Fibroblast of skin of abdomen (primary cell): ENCODE measurements at places on chromosomes 2 and 18.

DNA sequence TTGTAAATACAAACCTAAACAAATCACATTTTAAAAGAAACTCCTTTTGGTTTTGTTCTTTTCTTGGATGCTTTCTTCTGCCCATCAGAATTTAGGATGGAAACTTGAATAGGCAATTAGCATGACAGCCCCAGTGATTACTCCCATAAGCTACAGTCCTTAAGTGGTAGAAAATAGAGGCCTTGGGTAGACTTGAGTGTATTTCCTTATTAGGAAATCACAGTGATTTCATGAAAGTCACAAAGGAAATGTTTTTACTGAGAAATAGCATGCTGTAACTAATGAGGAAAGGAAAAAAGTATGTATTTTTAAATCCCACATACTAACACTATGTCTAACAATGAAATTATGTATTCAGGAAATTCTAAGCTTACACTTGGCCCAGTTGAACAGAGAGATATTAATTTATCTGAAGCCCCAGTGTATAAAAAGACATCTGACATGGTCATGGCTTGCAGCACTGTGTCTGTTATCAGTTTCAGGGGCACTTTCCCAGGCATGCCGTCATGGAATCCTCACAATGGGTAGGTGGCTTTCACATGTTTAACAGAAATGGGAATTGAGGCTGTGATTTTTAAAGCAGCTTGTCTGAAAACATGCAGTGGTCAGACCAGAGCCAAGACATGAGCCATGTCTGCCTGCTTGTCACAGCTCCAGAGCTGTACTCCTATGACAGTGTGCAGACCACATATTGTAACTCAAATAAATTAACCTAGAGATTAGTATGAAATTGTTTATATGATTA is 79.7 kb upstream of the TRIB2 start:
- peak; percentile 60 for DNase-seq

DNA sequence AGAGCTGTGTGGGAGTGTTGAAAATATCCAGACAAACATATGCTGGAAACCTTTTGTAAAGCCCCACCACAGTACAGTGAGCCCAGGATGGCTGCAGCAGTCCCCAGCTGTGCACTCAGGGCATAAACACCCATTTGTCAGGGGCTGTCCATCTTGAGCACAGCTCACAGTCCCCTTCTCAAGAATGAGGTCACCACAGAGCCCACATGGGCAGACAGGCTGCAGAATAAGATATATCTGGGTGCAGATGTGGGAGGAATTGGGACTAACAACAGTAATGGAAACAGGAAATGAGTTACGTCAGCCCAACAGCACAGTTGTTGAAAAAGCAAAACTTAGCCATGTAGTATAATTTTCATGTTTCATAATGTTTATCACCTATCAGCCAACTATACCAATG is 219.6 kb downstream of the ETAA1 start:
- peak; percentile 83 for DNase-seq

GRCh38 chr2:42513252-42513918 is 19.6 kb upstream of the KCNG3 start:
- DNase-seq = peak; percentile 34

- DNase-seq = no peak
Observed at GRCh38 chr2:237574467-237574866, 8.1 kb downstream of the PRLH start.

GRCh38 chr2:235496239-235496621 is 2.4 kb downstream of the AGAP1 start:
- peak; percentile 25 for DNase-seq

- DNase-seq = peak; percentile 97
Observed at GRCh38 chr2:43221124-43221762, 5.2 kb downstream of the ZFP36L2 start.

DNA sequence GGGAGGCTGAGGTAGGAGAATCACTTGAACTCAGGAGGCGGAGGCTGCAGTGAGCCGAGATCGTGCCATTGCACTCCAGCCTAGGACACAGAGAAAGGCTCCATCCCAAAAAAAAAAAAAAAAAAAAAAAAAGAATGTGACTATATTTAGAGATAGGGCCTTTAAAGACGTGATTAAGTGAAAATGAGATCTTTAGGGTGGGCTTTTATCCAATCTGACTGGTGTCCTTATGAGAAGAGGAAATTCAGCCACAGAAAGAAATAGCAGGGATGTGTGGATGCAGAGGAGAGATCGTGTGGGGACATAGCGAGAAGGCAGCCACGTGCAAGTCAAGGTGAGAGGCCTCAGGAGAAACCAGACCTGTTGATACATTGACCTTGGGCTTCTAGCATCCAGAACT is 69.9 kb upstream of the ACSL3 start:
- DNase-seq = no peak

- DNase-seq = no peak
Observed at GRCh38 chr2:26054598-26055348, 20.9 kb downstream of the RAB10 start.

GRCh38 chr2:149329068-149329467 is 1.3 kb upstream of the LYPD6 start:
- no peak for DNase-seq

GRCh38 chr2:120508567-120509041 is 162.7 kb downstream of the INHBB start:
- DNase-seq = no peak
